ENCODE measurements at places on chromosomes 1 and 21.

- no peak for DNase-seq
Measured at GRCh38 chr1:220655961-220656740, 34.0 kb upstream of the C1orf115 start.

DNA sequence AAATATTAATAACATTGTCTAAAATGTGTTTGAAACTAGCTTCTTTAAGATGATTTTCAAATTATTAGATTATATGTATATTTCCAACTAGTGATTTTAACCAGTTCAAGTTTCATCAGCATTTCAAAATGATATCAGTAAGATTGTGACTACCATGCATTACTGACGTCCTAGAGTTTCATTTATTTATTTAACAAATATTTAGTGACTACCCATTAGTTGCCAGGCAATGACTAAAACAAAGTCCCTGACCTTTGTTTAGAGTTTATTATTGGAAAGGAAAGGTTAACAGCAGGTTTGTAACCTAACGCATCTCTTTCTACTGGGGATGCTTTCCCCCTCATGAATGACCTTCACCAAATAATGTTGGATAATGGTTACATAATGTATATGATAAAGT lies 7.6 kb upstream of the C4BPB start:
- no peak for DNase-seq

GRCh38 chr1:42924851-42925760 lies 33.6 kb downstream of the SLC2A1 start:
- DNase-seq: no peak

GRCh38 chr1:167126317-167126716 lies 32.4 kb downstream of the STYXL2 start:
- no peak for DNase-seq

- DNase-seq: no peak
Measured at GRCh38 chr1:184191181-184191621, 139.7 kb downstream of the TSEN15 start.

DNA sequence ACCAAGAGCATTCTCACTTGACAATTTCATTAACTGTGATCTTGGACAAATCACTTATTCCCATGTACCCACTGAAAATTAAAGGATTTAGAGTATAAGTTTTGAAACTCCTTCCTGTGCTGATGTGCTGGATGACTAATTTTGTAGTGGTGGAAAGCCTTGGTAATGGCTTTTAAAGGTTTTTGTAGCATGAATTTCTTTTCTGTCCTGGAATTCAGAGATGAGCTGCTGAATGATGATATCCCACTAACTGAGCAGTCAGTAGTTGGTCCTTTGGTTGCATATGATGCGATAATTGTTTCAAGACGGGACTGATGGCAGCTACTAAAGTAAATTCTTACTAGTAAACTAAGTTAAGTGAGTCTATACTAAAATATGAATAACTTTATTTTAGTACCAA lies 5.2 kb downstream of the RPL5 start:
- no peak for DNase-seq

DNA sequence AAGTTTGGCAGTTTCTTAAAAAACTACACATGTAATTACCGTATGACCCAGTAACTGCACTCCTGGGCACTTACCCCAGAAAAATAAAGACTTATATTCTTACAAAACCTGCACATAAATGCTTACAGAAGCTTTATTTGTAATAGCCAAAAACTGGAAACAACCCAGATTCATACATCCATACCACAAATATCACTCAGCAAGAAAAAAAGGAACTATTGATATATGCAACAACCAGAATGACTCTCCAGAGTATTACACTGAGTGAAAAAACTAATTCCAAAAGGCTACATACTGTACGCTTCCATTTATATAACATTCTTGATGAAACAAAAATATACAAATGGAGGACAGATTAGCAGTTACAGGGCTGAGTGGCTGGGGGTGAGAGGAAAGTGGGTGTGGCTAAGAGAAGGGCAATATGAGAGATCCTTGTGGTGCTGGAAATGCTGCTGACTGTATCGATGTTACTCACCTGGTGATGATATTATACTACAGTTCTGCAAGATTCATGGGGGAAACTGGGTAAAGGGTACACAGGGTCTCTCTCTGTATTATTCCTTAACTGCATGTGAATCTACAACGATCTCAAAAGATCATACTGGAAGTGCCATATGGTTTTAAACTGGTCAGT lies 96.0 kb upstream of the GNG4 start:
- no peak for DNase-seq

GRCh38 chr1:162305969-162306368 lies 70.7 kb downstream of the SPATA46 start:
- DNase-seq: no peak

DNA sequence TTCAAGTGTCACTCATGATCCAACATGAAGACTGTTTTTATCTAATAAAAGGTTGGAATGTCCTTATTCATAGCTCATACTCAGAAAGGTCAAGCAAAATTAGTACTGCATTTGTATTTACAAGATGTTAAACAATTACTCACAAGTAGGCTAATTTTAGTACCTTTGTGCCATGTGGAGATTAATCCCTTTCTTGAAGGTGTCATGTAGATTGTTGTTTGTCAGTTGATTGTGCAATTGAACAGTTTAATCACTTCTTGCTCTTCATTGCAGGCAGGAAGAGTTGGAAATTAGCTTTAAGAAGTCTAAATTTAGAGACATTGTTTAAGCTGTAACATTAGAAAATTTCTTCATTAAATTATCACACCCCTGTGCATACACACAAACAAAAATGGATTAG lies 847.1 kb downstream of the KCNT2 start:
- DNase-seq: no peak

GRCh38 chr1:27009601-27010197 lies 3.0 kb downstream of the TENT5B start:
- DNase-seq: no peak

All from activated naive CD8-positive, alpha-beta T cell treated with anti-CD3 and anti-CD28 coated beads, Interleukin-2, amount 50 U/mL, for 24 hours (primary cell).